BJ (cell line): ENCODE measurements at places on chromosomes 2 and 18.

DNA sequence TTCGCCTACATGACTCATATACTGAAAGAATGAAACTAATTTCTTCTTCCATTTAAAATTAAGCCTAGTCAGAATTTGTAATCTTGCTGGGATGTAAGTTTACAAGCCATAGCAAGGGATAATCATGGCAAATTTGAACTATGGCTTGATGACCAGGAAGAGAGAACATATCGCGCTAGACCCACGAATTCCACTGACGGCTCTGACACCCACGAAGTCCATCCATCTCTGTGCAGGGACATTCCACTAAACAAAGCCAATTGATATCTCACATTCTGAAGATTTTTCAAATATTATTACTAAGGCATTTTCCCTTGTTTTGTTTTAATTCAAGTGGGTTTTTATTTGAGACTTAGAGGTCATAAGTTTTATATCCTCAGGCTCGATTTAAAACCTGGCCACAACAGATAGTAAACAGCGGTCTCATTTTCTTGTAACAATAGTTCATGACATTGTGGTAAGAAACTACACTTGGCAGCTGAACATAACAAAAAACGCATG is 113.0 kb downstream of the QPCT start:
- DNase-seq, result peak; percentile 58

DNA sequence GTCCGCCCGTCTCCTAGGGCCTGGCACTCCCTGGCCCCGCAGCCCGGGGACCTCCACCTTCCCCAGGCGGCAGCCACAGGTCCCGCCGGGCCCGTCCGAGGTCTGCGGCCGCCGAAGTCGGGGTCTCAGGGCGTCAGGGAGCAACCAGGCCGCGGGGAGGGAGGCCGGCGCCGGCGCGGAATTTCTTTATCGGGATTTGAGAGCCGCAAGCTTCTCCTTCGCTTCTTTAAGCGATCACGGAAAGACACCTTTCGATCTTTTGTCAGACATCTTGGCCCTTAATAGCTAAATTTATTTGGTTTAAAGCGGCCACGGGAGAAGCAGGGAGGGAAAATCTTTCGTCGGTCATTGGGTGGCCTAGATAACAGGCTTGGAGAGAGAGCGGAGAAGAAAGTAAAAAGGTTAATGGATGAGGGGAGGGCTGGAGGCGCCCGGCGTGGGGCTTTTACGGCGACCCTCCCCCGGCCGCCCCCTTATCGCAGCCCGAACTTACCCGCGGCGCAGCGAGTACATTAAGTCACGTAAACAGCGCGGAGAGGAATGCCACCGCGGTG is 4.3 kb upstream of the GATA6 start:
- DNase-seq, result no peak

- DNase-seq, result no peak
Observed at GRCh38 chr2:237496428-237496827, 9.4 kb downstream of the MLPH start.

- no peak for DNase-seq
Observed at GRCh38 chr2:82781176-82781915, 1677.7 kb downstream of the SUCLG1 start.

DNA sequence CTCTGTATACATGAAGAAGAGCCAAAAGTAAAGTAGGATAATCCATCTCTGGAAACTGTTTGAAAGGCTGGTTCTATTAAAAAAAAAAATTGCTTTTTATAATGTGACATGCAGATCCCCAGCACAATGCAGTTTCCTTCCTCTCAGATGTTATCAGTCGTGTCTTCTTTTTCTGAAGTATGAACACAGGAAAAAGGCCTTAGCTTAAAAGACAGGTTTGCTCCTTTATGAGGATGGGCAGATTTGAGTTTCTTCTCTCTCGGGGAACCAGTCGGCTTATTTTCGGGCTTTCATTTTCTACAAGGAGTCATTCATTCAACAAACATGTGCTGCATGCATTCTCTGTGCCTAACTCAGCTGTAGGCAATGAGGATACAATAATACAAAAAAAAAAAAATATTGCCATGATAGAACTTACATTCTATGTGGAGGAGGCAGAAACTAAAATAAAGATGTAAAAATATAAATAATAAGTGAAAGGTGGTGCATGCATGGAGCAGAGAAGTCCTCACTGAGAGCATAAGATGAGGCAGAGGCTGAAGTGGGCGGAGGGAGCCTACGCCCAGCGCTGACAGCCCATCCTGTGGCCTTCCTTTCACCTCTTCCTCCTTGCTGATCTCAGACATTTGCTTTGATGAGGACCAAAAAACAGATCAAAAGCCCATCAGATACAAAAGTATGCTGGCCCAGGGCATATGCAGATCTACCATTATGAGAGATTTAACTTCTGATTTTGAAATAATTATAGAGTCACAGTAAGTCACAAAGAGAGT is at the start of gene CD226:
Gene CD226 (minus strand): TSS at position 513 of the 773 bp plus-strand sequence. CDS start 467 bp downstream, at position 46.
- DNase-seq, result no peak

- DNase-seq, result no peak
Observed at GRCh38 chr2:121196849-121197155, 88.2 kb downstream of the TFCP2L1 start.

- no peak for DNase-seq
Observed at GRCh38 chr2:41399437-41400087, 648.3 kb upstream of the PKDCC start.

DNA sequence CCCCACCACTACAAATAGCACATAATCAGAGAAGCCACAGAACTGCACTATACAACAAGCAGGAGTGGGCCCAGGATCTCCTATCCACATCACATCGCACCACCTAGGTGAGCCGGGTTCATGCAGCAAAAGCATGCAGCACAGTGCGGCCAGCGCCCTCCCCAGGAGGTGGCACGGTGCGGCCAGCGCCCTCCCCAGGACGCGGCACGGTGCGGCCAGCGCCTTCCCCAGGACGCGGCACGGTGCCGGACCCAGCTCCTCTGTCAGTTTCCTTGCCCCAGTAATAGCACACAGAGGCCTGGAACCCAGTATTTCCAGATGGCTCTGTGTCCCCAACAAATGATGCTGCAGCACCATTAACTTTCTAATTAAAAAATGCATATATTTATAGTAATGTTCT is 114.1 kb downstream of the EIPR1 start:
- DNase-seq, result no peak

- no peak for DNase-seq
Observed at GRCh38 chr2:233112776-233113452, 52.8 kb downstream of the INPP5D start.

GRCh38 chr18:9914584-9915290 is 921 bp downstream of the VAPA start:
- no peak for DNase-seq

GRCh38 chr2:15636972-15637785 is 45.5 kb downstream of the DDX1 start:
- DNase-seq, result no peak

DNA sequence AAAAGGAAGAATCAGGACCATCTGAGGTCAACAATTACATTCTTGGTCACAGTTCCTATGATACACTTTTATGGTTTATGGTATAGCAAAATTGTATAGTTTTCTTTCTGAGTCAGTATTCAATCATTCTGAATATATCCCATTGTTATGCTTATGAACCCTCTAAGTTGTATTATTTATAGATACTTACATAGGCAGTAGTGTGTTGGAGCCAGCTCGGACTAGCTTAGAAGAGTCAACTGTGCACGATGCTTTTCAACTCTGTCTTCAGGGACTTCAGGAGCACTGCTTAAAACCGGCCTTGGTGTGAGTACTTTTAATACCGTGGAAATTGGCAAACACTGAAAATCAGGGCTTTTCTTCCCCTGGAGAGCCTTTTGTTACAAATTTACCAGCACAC is 215.7 kb downstream of the IKZF2 start:
- DNase-seq, result no peak

DNA sequence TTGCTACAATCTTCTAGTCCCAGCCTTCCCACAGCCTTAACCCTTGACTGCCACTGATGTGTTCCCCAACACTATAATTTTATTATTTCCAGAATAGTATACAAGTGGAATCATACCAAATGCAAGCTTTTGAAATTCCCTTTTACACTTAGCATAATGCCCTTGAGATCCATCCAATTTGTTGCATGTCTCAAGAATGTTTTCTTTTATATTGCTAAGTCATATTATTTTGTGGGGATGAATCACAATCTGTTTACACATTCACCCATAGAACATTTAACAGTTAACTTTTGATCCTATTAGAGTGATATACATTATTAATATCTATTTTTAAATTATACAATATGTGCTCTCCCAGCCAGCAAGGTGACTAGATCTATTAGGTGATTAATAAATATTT is 74.3 kb upstream of the KYNU start:
- DNase-seq, result no peak

DNA sequence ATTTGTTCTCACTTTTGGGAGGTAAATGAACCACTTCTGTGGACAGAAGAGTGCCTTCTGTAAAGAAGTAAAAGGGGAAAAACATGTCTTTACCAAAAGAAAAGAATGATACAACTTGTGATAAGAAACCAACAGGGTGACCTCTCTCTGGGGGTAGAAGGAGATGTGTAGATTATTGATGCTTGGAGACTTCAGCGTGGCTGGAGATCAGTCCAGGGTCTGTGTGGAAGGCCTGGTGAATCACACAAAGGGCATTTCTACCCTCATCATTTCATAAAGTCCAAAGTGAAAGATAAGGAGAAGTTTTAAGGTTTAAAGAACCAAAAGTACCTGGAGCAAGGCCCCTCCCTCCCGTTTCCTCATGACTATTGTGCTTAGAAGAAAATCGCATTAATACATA is 142.5 kb downstream of the NCK2 start:
- no peak for DNase-seq

DNA sequence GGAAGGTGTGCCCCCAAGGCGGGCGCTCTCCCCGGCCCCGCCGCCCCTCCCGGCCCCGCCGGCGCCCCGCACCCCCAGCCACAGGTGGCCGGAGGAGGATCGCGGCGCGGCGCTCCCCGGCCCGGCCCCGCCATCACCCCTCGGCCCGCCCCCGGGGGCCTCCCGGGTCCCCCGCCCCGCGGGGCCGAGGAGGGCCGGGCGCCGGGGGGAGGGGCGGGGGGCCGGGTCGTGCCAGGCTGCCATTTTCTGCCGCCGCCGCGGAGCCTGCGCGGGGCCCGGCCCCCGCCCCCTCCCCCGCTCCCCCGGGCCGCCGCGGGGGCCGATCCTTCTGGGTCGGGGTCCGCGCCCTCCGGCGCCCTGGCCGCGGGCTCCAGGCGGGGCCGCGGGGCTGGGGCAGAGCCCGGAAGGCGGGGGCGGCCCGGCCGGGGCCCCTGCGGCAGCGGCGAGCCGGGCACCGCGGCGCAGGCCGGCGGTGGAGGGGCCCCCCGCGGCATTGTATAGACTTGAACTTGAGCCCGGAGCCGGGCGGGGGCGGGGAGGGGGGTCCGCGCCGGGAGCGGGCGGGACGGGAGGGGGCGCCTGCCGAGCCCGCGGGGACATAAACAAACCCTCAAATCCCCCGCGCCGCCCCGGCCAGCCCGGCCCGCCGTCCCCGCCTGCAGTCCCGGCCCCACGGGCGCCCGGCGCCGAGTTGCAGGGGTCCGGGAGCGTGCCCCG is 556 bp downstream of the DNMT3A start:
- no peak for DNase-seq

- no peak for DNase-seq
Observed at GRCh38 chr18:59460072-59460420, 101.0 kb upstream of the LMAN1 start.

DNA sequence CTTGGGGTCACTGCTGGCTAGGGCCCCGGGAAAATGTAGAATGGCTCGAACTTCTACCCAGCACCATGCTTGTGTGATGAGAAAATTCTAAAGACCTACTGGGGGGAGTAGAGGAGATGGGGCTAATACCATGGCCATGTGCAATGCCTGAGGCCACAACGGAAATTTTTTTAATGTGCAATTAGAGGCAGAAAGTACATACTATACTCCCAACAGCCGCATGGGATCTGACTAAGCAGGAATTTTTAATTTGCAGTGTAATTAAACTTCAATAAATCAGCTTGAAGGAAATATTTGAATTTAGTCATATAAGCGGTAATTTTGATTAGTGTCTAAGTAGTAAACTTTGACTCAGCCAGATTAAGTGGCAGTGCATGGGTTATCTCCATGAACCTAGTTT is 53.2 kb upstream of the CNGA3 start:
- DNase-seq, result no peak

DNA sequence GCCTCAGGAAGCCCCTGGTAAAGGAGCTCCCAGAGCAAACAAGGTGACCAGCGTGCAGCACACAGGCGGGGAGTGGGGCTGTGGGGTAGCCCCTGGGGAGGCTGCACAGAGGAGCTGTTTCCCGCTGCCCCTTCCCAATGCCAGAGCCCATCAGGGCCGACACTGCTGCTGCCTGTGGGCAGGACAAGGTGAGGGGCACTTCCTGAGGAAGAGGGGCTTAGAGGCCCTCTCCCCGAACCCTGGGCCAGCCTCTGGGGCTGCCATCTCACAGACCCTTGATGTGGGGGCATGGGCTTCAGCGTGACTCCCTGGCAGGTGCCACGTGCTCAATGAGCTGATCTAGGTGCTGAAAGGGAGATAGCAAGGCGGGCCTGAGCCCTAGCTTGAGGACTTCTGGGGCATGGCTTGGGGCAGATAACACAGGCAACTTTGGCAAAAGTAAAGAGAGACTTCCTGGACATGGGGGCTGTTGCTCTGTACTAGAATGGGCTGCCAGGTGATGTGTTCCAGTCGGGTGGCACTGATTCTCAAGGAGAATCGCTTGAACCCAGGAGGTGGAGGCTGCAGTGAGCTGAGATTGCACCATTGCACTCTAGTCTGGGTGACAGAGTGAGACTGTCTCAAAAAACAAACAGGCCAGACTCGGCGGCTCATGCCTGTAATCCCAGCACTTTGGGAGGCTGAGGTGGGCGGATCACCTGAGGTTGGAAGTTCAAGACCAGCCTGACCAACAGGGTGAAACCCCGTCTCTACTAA is 9.9 kb upstream of the KLF11 start:
- DNase-seq, result no peak

- DNase-seq, result no peak
Observed at GRCh38 chr2:224432003-224432579, 30.2 kb upstream of the FAM124B start.

GRCh38 chr2:26691881-26692278 is 642 bp upstream of the KCNK3 start:
- no peak for DNase-seq

GRCh38 chr2:1397350-1397749 is 15.9 kb upstream of the TPO start:
- DNase-seq, result no peak

DNA sequence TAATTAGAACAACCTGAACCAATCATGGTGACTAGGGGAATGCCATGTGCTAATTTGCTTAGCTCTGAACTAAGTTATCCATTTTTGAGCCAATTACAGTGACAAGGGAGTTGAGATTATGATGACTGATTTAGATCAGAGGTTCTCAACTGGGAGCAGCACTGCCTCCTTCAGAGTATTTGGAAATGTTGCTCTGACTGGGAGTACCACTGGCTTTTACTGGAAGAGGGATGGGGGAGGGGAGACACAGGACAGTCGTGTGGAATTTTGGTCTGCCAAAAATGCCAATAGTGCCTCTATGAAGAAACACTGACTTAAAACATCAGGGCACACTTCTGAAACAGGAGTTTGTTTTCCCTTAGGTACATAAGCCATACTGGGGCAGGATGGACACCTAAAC is 48.1 kb upstream of the VPS54 start:
- DNase-seq, result no peak

GRCh38 chr2:154995361-154995760 is 296.9 kb downstream of the KCNJ3 start:
- peak; percentile 4 for DNase-seq
